ENCODE measurements at places on chromosomes 6 and 20.

DNA sequence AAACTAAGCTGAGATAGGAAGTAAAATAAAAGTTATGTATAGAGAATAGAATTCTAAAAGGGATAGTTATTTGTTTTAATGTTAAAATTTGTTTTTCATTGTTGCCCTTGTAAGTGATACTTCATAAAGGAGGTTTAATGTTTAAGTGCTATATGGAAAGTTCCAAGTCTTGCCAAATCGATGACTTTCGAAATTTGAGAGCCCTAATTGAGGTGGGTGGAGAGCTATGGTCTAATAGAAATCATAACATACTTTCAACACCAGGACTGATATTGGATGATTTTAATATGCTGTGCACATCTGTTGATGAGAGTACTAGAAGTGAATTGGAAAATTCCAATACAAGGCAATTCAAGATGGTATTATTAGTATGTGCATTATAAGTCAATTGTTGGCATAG lies 64.6 kb downstream of the RNF144B start:
- DNase-seq: no peak

DNA sequence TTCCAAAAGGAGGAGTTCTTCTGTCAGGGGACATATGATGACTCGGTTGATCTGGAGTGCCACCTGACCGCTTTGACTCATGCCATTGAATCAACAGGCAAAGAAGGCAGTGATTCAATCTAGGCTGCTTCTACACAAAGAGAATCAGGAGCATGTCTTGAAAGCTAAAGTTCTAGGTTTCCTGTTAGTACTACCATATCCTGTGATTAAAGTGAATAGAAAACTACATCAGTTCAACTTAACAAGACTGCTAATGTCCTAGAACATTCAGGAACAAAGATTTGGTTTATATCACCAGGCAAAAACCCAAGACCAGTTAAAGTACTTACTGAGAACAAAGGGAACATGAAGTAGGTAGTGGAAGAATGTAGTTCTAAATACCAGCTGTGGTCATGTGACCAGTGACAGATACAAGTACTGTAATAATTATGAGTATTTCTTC lies 216.8 kb upstream of the SGK1 start:
- no peak for DNase-seq

DNA sequence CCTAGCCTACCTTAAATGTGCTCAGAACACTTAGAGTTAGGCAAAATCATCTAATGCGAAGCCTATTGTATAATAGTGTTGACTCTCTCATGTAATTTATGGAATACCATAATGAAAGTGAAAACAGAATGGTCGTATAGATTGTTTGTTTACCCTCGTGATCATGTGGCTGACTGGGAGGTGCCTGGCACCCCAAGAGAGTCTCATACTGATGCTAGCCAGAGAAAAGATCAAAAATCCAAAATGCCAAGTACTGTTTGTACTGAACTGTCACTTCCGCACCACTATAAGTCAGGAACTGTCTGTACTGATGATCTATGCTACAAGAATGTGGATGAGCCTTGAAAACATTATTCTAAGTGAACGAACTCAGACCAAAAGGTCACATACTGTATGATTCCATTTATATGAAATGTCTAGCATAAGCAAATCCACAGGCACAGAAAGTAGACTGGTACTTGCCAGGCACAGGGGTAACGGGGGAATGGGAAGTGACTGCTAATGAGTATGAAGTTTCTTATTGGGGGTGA lies 22.4 kb downstream of the ZMYND8 start:
- DNase-seq: no peak

GRCh38 chr6:6414931-6415330 lies 94.5 kb upstream of the F13A1 start:
- DNase-seq: no peak

- DNase-seq: no peak
Observed at GRCh38 chr6:41063884-41064285, 8.3 kb downstream of the OARD1 start.

GRCh38 chr20:16317445-16318362 lies 255.5 kb downstream of the KIF16B start:
- DNase-seq: no peak

DNA sequence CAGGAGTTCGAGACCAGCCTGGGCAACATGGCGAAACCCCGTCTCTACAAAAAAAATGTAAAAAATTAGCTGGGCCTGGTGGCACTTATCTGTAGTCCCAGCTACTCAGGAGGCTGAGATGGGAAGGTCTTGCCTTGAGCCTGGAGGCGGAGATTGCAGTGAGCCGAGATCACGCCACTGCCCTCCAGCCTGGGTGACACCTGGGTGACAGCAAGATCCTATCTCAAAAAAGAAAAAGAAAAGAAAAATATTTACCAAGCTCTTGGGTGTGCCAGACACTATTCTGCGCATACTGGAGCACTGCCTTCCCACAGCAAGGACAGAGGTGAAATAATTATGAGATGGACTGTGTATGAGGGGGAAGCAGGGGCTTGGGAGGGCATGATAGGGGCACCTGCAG lies 19.6 kb downstream of the POFUT1 start:
- DNase-seq: no peak
